Tibial artery (tissue), 4 donors: ENCODE measurements at places on chromosomes 6 and 20.

DNA sequence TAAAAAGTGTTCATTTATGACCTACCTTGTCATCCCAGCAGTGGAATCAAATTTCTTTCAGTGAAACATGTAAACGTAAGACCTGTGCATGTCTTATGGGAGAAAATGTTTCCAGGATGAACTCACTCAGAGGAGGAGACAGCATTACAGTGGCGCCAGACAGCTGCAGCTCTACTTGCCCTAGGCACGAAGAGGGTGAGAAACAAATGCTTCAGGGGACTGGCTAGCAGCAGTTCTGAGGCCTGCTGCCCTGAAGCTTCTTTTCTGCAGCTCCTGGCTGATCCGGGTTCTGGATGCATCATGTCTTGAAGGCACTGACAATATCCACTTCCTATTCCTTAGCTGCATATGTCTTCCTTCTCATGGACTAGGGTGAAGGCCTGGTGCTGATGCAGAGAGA lies 120.2 kb downstream of the QRSL1 start:
- no peak for DNase-seq

GRCh38 chr6:85747666-85748065 lies 105.0 kb upstream of the SYNCRIP start:
- DNase-seq = no peak

DNA sequence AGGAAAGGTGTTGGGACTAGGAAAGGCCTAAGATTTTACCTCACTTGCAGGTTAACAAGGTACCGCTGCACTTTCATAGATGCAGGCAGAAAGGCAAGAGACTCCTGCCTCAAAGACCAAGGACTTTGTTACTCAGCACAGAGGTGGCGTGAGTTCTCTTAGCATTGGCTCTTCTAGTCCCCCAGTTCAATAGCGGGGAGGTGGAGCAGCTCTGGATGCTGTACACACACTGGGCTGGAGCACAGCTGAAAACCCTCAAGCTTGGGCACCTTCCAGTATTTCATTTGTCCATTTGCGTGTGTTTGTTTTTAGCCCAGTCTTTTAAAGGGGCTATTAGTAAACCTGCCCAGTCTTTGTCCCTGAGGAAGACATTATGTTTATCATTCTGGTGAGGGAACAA lies 345.2 kb downstream of the FARS2 start:
- no peak for DNase-seq

- no peak for DNase-seq
These were observed 254.9 kb downstream of the PLCB1 start for GRCh38 chr20:8386991-8387390.

DNA sequence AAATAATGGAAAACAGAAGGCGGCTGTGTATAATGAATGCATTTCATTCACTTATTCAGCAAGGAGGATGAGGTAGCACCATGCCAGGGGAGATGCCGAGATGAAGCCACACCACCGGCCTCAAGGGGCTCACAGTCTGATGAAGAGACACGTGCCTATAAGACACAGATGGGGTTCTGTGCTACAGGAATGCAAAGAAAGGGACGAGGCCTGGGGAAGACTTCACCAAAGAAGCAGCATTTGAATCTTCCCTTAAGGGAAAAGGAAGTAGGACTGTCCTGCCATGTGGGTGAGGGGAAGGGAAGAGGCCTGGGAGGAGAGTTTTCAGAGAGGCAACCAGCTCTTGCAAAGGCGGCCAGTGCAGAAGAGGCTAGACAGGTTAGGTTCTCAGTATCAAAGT lies 98.9 kb downstream of the PSMG4 start:
- DNase-seq = no peak

DNA sequence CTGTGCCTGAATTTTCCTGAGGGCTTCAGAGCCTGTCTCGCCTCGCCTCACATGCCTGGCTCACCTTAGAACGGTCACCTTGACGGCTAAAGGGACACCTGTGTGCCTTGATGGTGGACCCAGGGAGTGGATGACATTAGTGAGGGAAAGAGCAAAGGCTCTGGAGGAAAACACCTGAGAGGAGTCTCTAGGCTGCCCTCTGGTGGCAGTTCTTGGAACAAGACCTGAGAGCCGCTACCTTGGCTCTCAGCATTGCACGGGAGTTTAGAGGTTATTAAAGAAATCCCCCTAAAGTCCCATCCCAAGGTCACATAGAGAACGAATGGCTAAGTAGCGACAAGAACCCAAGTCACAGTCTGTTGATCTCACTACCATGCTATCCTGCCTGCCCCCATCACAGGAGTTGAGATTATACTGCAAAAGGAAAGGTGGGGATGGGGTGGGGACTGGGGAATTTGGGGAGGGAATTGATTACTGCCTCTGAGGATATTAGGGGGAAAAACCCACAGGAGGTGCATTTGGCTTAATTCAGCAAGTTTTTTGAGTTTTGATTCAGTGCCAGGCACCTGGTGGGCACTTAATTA lies 7.9 kb upstream of the CDSN start:
- peak; percentile 45 for DNase-seq

- DNase-seq = no peak
These were observed 40.2 kb downstream of the PLEKHG1 start for GRCh38 chr6:150639823-150640331.

- DNase-seq = no peak
These were observed 69.2 kb upstream of the PIM1 start for GRCh38 chr6:37100745-37101144.

DNA sequence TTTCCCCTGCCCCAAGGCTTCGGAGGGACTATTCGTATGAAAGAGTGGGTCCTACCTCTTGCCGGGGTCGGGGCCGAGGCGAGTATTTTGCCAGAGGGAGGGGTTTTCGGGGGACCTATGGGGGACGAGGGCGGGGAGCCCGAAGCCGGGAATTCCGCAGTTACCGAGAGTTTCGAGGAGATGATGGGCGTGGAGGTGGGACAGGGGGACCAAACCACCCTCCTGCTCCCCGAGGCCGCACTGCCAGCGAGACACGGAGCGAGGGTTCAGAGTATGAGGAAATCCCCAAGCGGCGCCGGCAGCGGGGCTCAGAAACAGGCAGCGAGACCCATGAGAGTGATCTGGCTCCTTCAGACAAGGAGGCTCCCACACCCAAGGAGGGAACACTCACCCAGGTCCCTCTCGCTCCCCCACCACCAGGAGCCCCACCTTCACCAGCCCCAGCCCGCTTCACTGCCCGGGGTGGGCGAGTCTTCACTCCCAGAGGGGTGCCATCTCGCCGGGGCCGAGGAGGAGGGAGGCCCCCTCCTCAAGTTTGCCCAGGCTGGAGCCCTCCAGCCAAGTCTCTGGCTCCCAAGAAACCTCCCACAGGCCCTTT lies 11.3 kb downstream of the PRRC2A start:
- no peak for DNase-seq

GRCh38 chr6:147911686-147912085 lies 403.2 kb downstream of the SAMD5 start:
- DNase-seq = no peak

DNA sequence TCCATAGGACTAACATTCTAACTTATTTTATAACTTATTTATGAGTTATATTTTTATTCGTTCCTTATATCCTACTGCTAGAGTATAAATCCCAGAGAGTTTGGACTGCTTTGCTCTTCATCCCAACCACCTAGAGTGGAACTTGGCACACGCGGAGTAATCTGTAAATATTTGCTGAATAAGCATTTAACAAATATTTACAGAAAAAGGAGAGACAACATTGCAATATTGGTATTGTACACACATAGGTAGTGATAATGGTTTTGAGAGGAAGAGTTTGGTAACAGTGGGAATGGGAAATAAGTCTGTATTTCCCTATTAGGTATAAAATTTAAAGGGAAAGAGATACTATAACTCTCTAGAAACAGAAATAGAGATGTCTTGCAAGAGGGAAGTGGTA lies 634.8 kb upstream of the CITED2 start:
- DNase-seq = no peak

DNA sequence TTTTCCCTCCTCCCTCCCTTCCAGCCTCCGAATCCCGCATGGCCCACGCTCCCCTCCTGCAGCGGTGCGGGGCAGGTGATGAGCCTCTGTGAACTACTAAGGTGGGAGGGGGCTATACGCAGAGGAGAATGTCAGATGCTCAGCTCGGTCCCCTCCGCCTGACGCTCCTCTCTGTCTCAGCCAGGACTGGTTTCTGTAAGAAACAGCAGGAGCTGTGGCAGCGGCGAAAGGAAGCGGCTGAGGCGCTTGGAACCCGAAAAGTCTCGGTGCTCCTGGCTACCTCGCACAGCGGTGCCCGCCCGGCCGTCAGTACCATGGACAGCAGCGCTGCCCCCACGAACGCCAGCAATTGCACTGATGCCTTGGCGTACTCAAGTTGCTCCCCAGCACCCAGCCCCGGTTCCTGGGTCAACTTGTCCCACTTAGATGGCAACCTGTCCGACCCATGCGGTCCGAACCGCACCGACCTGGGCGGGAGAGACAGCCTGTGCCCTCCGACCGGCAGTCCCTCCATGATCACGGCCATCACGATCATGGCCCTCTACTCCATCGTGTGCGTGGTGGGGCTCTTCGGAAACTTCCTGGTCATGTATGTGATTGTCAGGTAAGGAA lies at the start of gene OPRM1:
OPRM1 (plus strand) TSS at position 10 of the 612 bp plus-strand sequence; CDS start at position 315, 305 bp downstream.
- DNase-seq = no peak

DNA sequence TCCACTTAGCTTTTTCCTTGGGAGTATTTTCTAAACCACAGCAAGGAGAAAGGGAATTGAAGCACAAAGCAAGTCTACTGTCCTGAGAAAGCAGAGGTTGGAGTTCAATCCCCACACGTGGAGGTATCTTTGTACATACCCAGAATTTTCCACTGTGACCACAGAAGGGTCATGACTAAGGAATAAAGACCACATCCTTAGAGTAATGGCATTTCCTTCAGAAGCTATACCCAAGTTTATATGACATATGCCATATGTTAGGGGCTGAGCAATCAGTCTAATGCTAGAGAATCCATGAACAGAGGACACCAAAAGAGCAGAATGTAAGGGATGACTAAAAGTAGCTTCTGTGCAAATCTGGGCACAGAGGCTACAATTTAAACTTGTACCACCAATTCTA lies 46.4 kb downstream of the ATG5 start:
- DNase-seq = no peak

DNA sequence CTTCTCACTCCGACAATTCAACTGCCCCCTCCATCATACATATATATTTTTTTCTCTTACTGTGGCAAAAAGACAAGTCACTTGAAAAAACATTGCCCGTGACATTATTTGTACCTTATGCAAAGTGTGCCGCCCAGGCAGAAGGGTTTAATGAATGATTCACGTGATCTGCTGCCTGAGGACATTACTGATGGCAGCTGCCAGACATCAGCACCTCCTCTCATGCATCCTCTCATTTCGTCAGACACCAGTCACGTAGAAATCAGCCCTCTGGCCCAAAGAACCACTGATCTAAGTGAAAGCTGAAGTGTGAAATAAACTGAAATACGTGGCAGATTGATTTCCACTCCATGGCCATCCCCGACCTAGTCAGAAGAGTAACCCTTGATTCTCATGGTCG lies 218.8 kb upstream of the PDE10A start:
- DNase-seq = no peak

GRCh38 chr6:108782179-108783041 lies 65.8 kb upstream of the ARMC2 start:
- peak; percentile 89 for DNase-seq

DNA sequence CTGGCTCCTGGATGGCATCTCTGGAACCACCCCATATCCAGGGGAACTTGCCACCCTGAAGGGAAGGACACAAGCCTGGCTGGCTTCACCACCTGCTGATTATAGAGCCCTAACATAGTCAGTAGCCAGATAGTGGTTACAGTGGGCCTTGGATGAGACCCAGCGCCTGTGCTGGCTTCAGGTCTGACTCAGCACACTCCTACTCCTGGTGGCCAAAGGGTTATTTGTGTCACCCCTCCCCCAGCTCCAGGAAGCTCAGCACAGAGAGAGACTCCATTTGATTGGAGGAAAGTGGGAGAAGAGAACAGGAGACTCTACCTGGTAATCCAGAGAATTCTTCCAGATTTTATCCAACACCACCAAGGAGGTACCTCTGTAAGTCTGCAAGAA lies 12.8 kb downstream of the SNX14 start:
- no peak for DNase-seq

GRCh38 chr6:31541059-31541657 lies 645 bp downstream of the DDX39B start:
- no peak for DNase-seq

DNA sequence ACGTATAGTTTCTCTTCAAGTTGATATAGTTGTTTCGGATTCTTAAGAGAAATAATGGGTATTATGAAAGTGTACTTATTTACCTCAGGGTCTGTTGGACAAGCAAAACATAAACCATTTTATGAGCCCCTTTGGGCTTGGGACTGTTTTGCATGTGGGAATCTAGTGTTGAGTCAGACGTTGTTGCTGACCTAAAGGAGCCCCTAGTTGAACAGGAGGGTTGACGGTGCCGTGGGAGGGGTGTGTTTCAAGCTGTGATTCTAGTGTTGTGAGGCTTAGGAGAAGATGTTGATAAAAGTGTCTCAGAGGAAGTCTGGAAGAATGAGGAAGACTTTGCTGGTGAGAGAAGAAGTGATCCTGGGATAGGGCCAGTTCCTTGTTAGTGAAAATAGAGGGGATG lies 140.0 kb downstream of the ARID1B start:
- DNase-seq = no peak

DNA sequence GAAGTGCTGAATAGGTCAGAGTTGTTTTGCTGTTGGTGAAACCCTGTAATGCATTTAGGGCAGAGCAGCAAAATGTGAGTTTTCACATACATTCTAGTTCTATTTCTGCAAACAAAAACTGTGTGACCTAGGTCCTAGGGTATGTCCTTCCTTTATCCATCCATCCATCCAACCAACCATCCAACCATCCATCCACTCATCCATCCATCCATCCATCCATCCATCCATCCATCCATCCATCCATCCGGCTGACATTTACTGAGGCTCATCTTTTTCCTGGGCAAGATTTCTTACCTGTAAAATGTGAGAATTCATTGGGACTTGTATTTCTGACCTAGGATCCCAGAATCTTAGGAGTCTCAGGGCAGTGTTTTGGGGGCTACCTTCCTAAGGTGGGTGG lies 14.5 kb downstream of the PNPLA1 start:
- DNase-seq = no peak
